HT1080 (cell line): ENCODE measurements at places on chromosomes 6 and 20.
A peak's percentile ranks its signal among the peaks of the same experiment; 100 is the strongest.

DNA sequence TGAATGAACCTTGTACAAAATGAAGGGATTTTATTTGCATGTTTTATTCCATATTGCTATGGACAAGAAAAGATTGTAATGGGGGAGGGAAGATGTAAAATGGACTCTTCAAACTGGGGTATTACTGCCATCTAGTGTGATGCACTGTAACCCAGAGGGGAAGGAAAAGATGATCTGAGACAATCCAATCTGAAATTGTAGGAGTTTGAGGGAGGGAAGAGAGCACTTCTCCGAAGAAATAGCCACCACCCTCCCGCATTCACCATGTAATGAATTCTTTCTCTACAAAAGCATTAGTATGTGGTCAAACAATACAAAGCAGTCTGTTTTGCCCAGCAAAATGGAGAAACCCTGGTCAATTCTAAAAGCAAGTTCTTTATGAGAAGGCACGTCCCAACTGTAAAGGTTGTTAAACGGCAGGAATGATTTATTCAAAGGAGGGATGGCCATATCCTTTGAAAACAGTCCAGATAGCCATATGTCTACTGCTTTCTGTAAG, 679.5 kb upstream of the NRSN1 start:
- DNase-seq, result peak; percentile 11

DNA sequence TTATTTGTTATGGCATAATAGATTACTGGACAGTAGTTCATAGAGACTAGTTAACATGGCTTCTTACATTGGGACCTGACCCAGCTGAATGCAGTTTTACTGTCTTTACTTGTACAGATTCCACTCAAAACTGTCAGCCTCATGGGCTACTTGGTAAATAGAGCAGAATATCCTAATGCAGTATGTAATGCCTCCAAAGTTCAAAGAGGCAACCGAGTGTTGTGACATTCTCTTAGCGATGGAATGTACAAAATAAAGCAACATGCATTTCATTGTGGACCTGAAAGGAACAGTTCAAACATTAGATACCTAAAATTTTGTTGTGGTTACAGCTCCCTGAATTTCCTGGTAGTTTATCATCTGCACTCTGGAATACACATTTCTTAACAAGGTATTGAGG, 29.1 kb upstream of the RGS17 start:
- DNase-seq, result no peak

GRCh38 chr20:14569641-14570040, 232.2 kb upstream of the FLRT3 start:
- DNase-seq, result no peak

DNA sequence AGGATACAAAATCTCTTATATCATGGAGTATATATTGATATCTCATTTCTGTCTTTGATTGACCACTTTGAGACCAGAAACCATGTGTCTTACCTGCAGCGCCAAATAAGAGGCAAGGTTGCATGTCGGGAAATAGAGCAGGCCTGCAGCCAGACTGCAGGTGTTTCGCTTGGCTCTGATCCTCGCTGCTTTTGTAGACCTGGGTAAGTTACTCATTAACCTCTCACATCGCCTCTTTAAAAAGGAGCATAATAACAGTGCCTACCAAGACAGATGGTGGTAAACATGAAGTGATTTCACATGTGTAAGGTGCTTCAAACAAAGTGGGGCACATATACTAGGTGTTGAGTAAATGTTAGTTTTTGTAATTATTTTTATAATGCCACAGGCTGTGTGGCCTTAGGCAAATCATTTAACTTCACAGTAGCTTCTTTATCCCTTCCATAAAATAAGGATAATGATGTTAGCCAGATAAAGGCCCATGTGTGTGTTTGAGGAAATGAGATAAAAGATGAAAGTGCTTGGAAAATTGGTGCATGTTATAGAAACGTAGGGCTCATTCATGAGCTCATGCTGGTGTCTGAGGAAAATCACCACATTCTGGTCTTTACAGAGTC, 248.8 kb upstream of the MAP3K7 start:
- no peak for DNase-seq

DNA sequence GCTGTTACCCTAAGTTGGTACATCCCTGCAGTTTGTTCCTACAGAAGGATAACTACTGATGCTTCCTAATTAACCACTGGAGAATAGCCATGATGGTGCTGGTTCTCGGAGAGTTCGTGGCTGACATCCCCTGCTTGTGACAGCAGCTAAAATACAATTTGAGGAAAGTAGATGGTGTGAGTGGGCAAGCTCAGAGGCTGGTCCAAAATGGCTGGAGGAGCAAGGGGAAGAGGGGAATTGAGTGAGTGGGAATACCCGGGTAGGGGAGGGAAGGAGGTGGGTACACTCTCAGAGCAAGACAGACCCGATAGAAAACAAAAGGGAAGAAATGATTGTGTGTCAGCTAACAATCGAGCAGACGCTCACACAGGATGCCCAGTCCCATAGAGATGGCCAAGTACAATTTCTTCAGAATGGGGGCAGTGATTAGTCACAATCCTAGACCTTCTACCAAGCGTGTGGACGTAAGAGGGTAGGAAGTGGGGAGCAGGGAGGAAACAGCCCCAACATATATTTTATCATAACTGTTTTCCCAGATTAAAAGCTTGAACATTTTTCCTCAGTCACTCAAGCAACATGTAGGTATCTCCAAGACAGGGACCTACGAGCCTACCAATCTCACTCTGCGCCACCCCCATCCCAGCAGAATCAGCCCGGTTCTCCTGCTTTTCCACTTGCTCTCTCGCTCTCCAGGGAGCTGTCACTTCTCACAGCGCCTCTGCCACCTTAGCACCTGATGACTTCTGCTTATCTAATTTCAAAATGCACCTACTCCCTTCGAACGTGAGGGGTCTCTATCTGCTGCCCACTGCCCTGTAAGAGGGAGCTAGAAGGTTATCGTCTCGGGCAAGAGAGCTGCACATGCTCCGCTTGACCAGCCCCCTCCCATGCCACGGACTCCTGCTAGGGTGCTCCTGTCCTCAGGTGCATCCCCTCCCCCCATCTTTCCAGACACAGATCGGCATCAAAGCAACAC, 26.2 kb downstream of the RIPOR2 start:
- DNase-seq, result no peak

DNA sequence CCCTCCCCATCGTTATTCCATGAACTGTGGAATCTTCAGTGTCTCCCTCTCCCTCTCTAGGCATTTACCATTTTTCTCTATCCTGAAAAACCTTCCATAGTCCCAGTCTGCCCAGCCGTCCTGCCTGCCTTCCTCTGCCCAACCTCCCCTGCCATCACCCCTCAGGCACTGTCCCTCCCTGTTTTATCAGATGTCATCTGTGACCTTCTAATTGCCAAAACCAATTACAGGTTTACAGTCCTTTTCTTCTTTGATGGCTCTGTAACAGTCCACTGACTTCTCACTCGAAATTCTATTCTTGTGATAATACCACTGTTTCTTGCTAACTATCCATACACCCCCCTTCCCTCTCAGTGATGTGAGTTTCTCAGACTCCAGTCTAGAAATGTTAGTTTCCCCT, 2.3 kb upstream of the SLC23A2 start:
- DNase-seq, result no peak

DNA sequence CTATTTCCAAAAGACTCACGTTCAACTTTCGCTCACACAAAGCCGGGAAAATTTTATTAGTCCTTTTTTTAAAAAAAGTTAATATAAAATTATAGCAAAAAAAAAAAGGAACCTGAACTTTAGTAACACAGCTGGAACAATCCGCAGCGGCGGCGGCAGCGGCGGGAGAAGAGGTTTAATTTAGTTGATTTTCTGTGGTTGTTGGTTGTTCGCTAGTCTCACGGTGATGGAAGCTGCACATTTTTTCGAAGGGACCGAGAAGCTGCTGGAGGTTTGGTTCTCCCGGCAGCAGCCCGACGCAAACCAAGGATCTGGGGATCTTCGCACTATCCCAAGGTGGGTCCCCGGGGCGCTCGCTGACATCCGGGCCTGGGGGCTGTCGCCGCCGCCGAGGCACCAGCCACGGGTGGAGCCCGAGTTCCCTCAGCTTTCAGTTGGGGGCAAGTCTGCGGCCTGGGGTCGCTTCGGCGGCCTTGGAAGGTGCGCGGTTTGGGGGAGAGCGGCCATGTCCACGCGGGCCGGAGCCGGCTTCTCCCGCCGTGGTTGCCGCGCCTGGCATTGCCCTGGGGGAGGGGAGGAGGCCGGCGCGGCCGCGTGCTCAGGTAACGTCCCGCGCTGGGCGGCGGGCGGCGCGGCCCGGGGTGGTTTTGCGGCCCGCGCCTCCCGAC, 429 bp downstream of the AMD1 start:
- DNase-seq, result peak; percentile 34

DNA sequence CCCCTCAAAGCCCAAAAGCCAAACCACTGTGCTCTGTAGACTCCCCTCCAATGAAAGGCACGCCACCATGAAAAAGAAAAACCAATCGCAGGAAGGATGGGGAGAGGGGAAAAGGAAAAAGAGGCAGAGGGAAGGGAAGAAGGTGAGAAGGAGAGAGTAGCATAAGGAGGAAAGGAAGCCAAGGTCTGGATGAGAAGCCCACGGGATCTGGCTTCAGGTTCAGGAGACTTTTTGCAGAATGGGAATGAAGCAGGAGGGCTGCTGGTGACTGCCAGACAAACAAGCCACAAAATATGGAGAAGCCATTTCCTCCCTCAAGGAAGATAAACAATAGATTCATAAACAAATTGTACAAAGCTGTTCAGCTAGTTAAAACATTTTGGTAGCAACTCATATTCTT, 79.0 kb upstream of the MRPS10 start:
- DNase-seq, result no peak

GRCh38 chr20:2932498-2932897, 59.2 kb downstream of the PTPRA start:
- no peak for DNase-seq

DNA sequence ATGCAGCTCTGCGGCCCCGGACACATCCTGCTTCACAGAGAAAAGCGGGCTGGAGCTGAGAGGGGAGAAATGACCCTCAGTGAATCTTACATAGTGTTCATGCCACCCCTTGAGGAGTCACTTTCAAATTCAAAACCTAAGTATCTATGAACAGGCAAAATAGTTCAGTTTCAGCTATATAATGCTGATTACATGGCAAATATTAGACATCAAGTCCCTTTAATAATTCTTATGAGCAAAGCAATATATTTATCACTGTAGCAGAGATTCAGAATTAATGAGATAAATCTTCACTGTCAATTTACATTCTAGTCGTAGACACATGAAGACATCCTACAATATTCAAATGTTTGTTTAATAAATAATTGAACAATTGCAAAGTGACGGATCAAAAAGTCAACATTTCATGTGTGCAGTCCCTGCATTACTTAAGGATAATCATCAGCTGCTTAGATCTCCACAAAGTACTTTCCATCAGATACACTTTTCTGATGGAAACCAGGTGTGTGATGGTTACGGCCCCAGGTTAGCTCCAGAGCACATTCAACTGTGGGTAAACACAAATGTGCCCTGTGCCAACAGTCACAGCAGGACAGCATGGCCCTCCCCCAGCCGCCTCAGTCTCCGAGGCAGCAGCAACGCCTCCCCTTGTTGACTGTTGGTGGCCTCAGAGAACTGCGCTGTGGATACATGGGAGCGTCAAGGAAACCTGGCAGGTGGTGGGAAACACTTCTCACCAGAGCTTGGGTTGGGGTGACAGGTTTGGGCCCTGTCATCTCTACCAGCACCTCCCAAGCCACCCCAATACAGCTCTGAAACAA, 787 bp upstream of the PRR18 start:
- no peak for DNase-seq

- no peak for DNase-seq
Measured at GRCh38 chr6:166660157-166660688, 33.2 kb upstream of the RPS6KA2 start.

DNA sequence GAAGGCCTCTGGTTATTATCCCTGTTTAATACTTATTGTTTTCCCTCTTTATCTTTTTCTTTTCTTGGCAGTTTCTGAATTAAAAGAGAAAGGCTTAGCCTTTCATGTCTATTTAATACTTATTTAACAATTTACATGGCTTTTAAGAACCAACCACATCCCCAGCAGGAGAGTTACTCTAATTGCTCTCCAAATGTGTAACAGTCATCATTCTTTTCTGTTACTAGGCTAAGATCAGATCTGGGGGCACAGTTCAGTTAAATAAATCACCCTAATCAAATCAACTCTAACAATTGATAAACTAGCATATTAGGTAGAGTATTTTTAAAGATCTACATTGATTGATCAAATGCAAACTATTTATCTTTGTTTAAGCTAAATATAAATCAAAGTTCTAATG, 54.1 kb upstream of the NT5E start:
- DNase-seq, result no peak

DNA sequence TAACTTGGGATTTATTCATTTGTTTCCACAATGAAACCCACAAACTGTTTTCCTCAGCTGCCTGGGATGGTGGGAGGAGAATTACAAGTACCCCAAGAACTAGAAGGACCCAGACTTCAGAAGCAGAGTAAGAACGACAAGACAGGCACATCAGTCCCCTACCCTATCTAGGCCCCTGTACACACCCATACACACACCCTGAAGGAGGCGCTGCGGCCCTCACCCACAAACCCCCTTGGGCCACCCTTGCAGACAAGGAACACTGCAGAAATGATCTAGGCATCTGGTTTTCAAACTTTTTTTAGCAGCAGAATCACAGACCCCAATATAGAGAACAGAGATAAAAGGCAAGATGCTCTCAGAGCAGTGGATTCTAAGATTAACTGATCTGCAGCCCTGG, 55.0 kb downstream of the TRERF1 start:
- DNase-seq, result no peak
